ENCODE measurements at places on chromosomes 4 and X.

GRCh38 chr4:185513489-185514181 lies 21.7 kb downstream of the PDLIM3 start:
- H3K4me3 ChIP-seq: no peak overlapping the region
- peaks cover 76% of the 10 kb centered on the region for H3K27me3 ChIP-seq
- no peaks in the 10 kb centered on the region for H3K36me3 ChIP-seq
- no peak overlapping the region for H3K27ac ChIP-seq
- peak; percentile 57 for DNase-seq

DNA sequence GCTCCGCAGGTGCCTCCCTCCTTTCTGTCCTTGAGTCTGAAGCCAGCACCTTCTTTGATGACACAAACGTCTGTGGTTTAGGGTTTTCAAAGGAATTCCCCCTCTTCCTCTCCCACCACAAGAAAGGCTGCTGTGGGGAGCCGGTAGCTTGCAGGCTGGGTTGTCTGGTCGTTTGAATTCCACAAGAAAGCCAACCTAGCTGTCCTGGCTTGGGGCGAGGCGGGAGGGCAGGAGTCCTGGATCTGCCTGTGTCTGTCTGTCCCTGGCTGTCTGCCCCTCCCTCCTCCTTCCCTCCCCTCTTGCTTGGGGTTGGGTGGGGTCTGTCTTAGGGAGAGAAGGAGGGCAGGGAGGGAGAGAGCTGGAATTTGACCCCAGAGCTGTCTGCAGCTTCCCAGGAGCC lies 56.3 kb downstream of the SHROOM2 start:
- no peaks in the 10 kb centered on the region for H3K36me3 ChIP-seq
- no peak overlapping the region for H3K27ac ChIP-seq
- no peak overlapping the region for H3K4me3 ChIP-seq
- H3K27me3 ChIP-seq: peaks cover 27% of the 10 kb centered on the region

- no peak overlapping the region for H3K27ac ChIP-seq
- H3K4me1 ChIP-seq: no peaks in the 10 kb centered on the region
- no peak overlapping the region for H3K4me3 ChIP-seq
- no peaks in the 10 kb centered on the region for H3K36me3 ChIP-seq
- DNase-seq: no peak
- H3K27me3 ChIP-seq: no peaks in the 10 kb centered on the region
These were observed 188.4 kb downstream of the DHX15 start for GRCh38 chr4:24395937-24396336.

DNA sequence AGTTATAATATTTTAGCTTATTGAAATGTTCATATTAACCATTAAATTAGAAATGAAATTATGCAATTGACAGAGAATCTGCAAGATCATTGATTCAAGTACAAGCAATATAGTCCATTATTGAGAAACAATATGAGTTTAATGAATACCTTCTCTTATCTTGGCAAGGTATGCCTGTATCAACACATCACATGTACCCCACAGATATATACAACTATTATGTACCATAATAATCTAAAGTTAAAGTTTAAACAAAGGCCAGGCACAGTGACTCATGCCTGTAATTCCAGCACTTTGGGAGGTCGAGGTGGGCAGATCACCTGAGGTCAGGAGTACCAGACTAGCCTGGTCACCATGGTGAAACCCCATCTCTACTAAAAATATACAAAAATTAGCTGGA lies 514.7 kb downstream of the PCDH7 start:
- H3K27me3 ChIP-seq: no peaks in the 10 kb centered on the region
- no peaks in the 10 kb centered on the region for H3K4me1 ChIP-seq
